NCI-H510A treated with DMSO at 0.1 percent for 48 hours (cell line): ENCODE measurements at places on chromosomes 1 and 21.

DNA sequence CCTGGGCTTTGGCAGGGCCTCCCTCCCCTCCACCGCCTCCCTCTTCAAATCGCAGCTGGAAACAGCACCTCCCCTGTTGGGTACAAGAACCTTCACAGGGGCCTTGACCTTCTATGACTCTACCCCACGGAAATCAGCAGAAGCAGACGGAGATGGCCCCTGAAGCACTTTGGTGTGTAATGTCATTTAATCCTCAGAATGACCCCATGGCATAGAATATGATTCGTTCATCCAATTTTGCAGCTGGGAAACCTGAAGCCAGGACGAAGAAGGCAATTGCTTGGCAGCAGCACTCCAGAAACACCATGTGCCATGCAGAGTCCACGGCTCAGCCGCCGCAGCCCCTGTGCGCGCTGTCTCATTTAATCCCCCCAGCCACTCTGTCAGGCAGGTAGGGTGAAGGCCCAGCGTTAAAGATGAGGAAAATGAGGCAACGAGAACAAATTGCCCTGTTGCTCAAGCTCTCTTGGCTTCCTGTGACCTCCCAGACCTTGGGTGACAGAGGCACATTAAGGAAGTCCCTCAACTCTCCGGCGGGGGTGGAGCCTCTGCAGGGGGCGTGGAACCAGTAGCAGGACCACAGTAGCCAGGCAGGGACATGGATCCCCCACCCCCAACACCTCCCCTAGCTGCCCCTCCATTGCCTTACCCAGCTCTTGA, 25.8 kb upstream of the LAPTM5 start:
- DNase-seq = no peak

DNA sequence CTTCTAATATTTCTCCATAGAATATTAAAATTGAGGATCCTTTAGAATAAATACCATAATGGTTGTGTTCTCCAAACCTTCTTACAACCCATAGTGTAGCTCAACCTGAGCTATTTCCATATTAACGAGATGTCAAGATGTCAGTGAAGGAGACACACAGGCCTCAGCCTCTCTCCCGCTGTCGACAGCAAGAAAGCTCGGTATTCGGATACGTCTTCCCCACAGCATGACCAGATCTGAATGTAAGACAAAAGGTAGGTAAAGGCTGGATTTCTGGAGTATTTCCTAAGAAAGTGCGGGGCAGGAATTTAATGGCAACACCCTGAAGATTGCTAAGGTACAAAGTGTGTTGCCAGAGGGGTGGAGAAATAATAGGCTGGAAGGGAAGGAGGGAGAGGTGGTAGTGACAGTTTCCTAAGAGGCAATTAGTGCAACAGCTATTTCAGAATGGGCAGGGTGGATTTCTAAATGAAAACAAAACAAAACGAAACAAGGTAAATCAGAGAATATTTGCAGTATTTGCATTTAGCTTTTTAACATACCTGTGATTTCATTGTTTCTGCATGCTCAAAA, 1.7 kb downstream of the ADSS2 start:
- no peak for DNase-seq

- no peak for DNase-seq
Measured at GRCh38 chr1:192108161-192108560, 50.1 kb upstream of the RGS18 start.

- no peak for DNase-seq
Measured at GRCh38 chr1:23897083-23897482, 16.1 kb downstream of the CNR2 start.

DNA sequence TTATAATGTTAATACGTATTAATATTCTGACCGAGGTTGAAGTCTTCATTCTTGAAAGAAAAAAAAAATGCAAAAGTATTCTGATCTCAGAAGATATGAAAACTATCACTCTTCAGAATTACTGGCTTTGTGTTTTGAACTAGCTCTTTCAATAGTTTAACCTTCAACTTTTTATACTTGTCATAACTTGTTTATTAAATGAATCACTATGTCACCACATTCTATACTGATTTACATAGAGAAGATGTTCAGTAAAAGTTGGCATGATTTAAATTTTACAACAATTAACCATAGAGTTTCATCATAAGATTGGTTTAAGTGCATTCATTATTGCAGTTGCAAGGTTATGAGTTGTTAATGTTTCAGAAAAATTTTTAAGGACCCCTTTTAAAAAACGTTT, 57.3 kb downstream of the HS2ST1 start:
- no peak for DNase-seq

- DNase-seq = no peak
Measured at GRCh38 chr1:107016376-107016978, 40.0 kb upstream of the PRMT6 start.

DNA sequence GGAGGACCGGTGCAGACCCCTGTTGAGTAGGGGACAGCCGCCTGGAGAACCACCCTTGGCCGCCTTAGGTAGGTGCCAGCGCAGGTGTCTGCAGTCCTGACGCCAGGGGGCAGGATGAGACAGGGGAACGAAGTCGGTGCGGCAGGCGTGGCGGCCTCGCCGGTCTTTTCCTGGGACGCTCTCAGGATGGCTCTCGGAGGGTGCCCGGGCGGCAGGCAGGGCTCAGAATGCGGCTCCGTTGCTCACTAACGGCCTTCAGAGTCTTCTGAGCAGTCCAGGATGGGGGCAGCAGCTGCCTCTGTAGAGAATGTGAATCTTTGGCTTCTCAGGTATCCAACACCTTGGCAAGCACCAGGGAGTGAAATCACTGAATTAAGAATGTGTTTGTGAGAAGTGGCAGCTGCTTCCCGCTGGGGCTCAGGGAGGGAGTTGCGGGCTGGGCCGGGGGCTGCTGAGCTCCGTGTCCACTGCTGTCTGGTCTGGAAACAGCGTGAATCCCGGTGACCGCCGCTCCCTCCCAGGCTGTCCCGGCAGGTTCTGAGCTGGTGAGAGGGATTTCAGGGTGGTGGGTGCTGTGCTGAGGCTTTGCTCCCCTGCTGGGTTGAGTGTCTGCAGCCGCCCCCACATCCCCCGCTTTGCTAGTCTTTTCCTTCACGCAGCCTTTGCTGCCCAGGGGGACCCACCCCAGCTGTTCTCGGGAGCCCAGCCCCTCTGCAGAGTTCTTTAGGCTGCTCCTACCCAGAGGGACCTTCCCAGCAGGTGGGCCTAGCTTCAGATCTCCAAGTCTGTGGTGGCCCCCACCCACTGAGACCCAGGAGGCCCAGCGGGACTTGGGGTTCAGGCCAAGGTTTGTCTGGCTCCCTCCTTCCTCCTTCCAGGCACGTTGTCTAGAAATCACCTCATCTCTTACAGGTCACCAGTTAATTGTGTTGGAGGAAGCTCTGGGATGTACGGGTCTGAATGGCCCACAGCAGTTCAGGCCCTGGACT, 11.1 kb upstream of the C1orf174 start:
- DNase-seq = peak; percentile 70
